ENCODE measurements at places on chromosomes 1 and 21. TPM values are rescaled to one million over a fixed set of nuclear protein-coding genes. Genes with fewer than 3 reads are reported as not detected.

GRCh38 chr1:26280333-26281042, 602 bp downstream of the SH3BGRL3 start:
- peak overlapping the region; percentile 94 for H3K27ac ChIP-seq
- H3K36me3 ChIP-seq = peaks cover 63% of the 10 kb centered on the region
- no peaks in the 10 kb centered on the region for H3K27me3 ChIP-seq
- H3K4me3 ChIP-seq = peak overlapping the region; percentile 73
- DNase-seq = no peak

The BTBD19 gene
- 3.2 TPM for total RNA-seq

GRCh38 chr1:196723325-196724185, 51.1 kb upstream of the CFHR3 start:
- no peaks in the 10 kb centered on the region for H3K27me3 ChIP-seq
- no peak overlapping the region for H3K4me3 ChIP-seq
- H3K4me1 ChIP-seq = no peaks in the 10 kb centered on the region
- no peaks in the 10 kb centered on the region for H3K36me3 ChIP-seq

DNA sequence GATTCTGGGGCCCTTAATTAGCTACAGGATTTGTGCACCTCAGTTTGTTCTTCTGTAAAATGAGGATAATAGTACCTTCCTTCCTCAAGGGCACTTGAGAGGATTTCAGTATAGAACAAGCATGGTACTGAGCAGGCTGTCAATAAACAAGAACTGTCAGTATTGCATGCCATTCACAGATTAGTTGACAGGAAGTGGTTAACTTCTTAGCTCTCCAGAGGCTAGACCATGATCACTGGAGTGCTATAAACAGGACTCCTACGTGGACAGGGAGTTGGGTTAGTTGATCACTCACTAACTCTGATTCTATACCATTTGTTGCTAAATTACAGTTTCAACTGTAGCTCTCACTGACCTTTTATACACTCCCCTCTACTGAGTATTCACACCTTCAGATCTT, 126.2 kb upstream of the DAB1 start:
- no peaks in the 10 kb centered on the region for H3K4me1 ChIP-seq
- H3K4me3 ChIP-seq = no peak overlapping the region
- no peaks in the 10 kb centered on the region for H3K27me3 ChIP-seq
- no peak overlapping the region for H3K27ac ChIP-seq
- no peak for DNase-seq

DNA sequence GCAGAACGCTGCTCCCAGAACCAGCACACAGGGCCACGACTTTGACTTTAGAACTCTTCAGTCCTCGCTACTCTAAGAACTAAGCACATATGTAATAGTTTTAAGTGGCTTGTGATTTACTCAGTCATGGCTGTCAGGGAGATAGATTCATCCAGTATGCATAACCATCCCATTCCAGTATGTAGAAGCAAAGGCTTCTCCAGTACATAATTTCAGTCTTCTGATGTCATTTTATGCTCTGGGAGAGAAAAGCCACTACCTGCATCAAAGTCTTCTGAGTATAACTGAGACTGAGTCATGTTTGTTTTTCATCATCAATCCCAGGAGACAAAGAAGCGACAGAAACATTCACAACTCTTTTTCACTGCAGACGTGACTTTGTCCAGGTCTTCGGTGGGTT, 885.7 kb downstream of the PLA2G4A start:
- H3K4me3 ChIP-seq = no peak overlapping the region
- H3K27me3 ChIP-seq = no peaks in the 10 kb centered on the region
- H3K36me3 ChIP-seq = no peaks in the 10 kb centered on the region
- H3K27ac ChIP-seq = no peak overlapping the region

The SF3B4 gene
- 11.2 TPM for total RNA-seq

GRCh38 chr1:21290546-21290944, 282 bp upstream of the ECE1 start:
- H3K4me1 ChIP-seq = peaks cover 29% of the 10 kb centered on the region
- H3K27ac ChIP-seq = no peak overlapping the region
- no peaks in the 10 kb centered on the region for H3K36me3 ChIP-seq
- H3K27me3 ChIP-seq = no peaks in the 10 kb centered on the region
- H3K4me3 ChIP-seq = peak overlapping the region; percentile 45

DNA sequence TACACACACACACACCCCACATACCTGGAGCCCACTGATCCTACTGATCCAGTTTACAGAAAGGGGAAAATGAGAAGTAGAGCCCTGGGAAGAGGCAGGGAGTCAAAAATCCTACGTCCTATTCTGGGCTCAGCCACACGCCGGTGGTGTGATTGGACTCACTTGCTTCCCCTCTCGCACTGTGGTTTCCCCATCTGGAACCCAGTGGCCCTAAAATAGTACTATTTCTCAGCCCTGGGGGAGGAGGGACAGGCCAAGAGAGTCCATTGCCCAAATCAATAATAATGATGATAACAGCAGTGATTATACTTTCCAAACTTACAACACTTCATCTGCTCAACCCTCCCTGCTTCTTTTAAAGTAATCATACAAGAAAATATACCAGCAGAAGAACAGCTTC, 2.9 kb upstream of the PIGR start:
- H3K4me1 ChIP-seq = peaks cover 3% of the 10 kb centered on the region
- no peak for DNase-seq
- H3K27me3 ChIP-seq = no peaks in the 10 kb centered on the region
- no peak overlapping the region for H3K4me3 ChIP-seq
- H3K36me3 ChIP-seq = no peaks in the 10 kb centered on the region
- H3K27ac ChIP-seq = no peak overlapping the region

DNA sequence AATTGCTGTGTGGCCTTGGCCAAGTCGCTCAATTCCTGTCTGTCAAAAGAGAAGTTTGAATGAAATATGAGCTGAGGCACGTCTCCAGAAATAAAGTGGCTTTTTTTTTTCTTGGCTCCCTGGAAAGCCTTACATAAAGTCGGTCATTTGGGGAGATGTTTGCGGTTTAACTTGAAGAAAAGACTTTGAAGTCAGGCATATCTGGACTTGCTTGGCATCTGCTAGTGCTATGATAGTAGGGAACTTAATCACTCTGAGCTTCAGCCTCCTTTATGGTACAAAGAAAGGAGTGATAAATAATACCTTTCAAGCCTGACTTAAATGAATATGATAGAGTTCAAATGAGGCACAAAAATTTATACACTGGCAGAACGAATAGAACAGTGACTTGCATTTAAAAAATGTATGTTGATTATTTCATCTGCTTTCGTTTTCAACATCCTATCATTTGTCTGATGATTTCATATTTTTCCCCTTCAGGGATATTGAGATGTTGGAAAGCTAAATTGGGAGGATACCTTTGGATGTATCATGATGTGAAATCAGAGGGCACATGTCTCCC, 60.2 kb downstream of the FASLG start:
- no peak overlapping the region for H3K27ac ChIP-seq
- H3K4me1 ChIP-seq = no peaks in the 10 kb centered on the region
- no peak for DNase-seq
- H3K36me3 ChIP-seq = no peaks in the 10 kb centered on the region
- no peaks in the 10 kb centered on the region for H3K27me3 ChIP-seq

The LAX1 gene
- total RNA-seq = 0.11 TPM

GRCh38 chr21:27816301-27816700, 849.4 kb upstream of the ADAMTS5 start:
- no peaks in the 10 kb centered on the region for H3K4me1 ChIP-seq
- H3K27ac ChIP-seq = no peak overlapping the region
- H3K36me3 ChIP-seq = no peaks in the 10 kb centered on the region
- no peaks in the 10 kb centered on the region for H3K27me3 ChIP-seq
- no peak for DNase-seq

- no peak overlapping the region for H3K4me3 ChIP-seq
- no peak overlapping the region for H3K27ac ChIP-seq
- H3K36me3 ChIP-seq = no peaks in the 10 kb centered on the region
- H3K4me1 ChIP-seq = peaks cover 28% of the 10 kb centered on the region
- DNase-seq = peak; percentile 85
These were observed 38.2 kb downstream of the MATN1 start for GRCh38 chr1:30684881-30685795.

- H3K36me3 ChIP-seq = no peaks in the 10 kb centered on the region
- peak overlapping the region; percentile 47 for H3K27ac ChIP-seq
- peaks cover 14% of the 10 kb centered on the region for H3K4me1 ChIP-seq
- H3K27me3 ChIP-seq = no peaks in the 10 kb centered on the region
These were observed 18.5 kb downstream of the WLS start for GRCh38 chr1:68213843-68214242.

The RGS4 gene
- total RNA-seq = 148 TPM

The TMPRSS2 gene
- total RNA-seq = 0.88 TPM

GRCh38 chr1:236904892-236905741, 99.1 kb downstream of the MT1HL1 start:
- H3K36me3 ChIP-seq = peaks cover 16% of the 10 kb centered on the region
- no peak for DNase-seq
- H3K4me1 ChIP-seq = no peaks in the 10 kb centered on the region
- no peak overlapping the region for H3K27ac ChIP-seq
- no peaks in the 10 kb centered on the region for H3K27me3 ChIP-seq

The GJA9 gene
- not detected for total RNA-seq

The S100A1 gene
- 3.7 TPM for total RNA-seq

The NPR1 gene
- 1.7 TPM for total RNA-seq

The AQP10 gene
- total RNA-seq = not detected

The OR2L2 gene
- 0.39 TPM for total RNA-seq

- peaks cover 14% of the 10 kb centered on the region for H3K4me1 ChIP-seq
- no peaks in the 10 kb centered on the region for H3K36me3 ChIP-seq
- H3K27ac ChIP-seq = peak overlapping the region; percentile 80
These were observed 15.6 kb upstream of the SLC45A1 start for GRCh38 chr1:8302081-8302956.

The LCE3E gene
- total RNA-seq = not detected

- H3K4me1 ChIP-seq = peaks cover 43% of the 10 kb centered on the region
- no peak overlapping the region for H3K4me3 ChIP-seq
- no peaks in the 10 kb centered on the region for H3K27me3 ChIP-seq
- DNase-seq = no peak
- H3K27ac ChIP-seq = peak overlapping the region; percentile 67
These were observed 17.0 kb upstream of the GPR37L1 start for GRCh38 chr1:202105571-202106339.

GRCh38 chr1:29032841-29033240, 90.9 kb downstream of the TMEM200B start:
- H3K27ac ChIP-seq = no peak overlapping the region
- no peak for DNase-seq
- H3K36me3 ChIP-seq = peaks cover 13% of the 10 kb centered on the region
- H3K27me3 ChIP-seq = no peaks in the 10 kb centered on the region
- no peaks in the 10 kb centered on the region for H3K4me1 ChIP-seq
- H3K4me3 ChIP-seq = no peak overlapping the region

- H3K36me3 ChIP-seq = no peaks in the 10 kb centered on the region
- DNase-seq = no peak
- H3K27ac ChIP-seq = no peak overlapping the region
These were observed 123.6 kb upstream of the JUN start for GRCh38 chr1:58907398-58907797.

The KCNJ15 gene
- 1.9 TPM for total RNA-seq

GRCh38 chr1:46133181-46133658, 791 bp upstream of the PIK3R3 start:
- peak overlapping the region; percentile 90 for H3K4me3 ChIP-seq
- DNase-seq = no peak

- no peaks in the 10 kb centered on the region for H3K4me1 ChIP-seq
- H3K27ac ChIP-seq = no peak overlapping the region
- H3K4me3 ChIP-seq = no peak overlapping the region
- no peaks in the 10 kb centered on the region for H3K36me3 ChIP-seq
- H3K27me3 ChIP-seq = no peaks in the 10 kb centered on the region
- DNase-seq = no peak
These were observed 137.6 kb downstream of the CLIC6 start for GRCh38 chr21:34806423-34806822.

- no peaks in the 10 kb centered on the region for H3K27me3 ChIP-seq
- DNase-seq = peak; percentile 25
- H3K27ac ChIP-seq = peak overlapping the region; percentile 81
- H3K4me1 ChIP-seq = peaks cover 10% of the 10 kb centered on the region
- no peak overlapping the region for H3K4me3 ChIP-seq
These were observed 58.9 kb downstream of the WLS start for GRCh38 chr1:68173283-68173935.

DNA sequence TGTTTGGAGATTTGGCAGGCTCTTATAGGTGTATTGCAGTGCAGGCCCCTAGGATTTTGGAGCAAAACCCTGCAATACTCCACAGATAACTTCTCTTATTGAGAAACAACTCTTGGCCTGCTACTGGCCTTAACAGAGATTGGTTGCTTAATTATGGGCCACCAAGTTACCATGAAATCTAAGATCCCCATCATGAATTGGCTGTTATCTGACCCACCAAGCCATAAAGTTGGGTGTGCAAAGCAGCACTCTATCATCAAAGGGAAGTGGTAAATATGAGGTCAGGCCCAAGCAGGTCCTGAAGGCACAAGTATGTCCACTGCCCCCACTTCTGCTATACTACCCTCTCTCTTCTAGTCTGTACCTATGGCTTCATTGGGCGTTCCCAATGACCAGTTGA, 130.0 kb upstream of the TNFSF4 start:
- no peak overlapping the region for H3K27ac ChIP-seq
- H3K36me3 ChIP-seq = no peaks in the 10 kb centered on the region
- H3K27me3 ChIP-seq = no peaks in the 10 kb centered on the region
- no peaks in the 10 kb centered on the region for H3K4me1 ChIP-seq
- no peak overlapping the region for H3K4me3 ChIP-seq

DNA sequence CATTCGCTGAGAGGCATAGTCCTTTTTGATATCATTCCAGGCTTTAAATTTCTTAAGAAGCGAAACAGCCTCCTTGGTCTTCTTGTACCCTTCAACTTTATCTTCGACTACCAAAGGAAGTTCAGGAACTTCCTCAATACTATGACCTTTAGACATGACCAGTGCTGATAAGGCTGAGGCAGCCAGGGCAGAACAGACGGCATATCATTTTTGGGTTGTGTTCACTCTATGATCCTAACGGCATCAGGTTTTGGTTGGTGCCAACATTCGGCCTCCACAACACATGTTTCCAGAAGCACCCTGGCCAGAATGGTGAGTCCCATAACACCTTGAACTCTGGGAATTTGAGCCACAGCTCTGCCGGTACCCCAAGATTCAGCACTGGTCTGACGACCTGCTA, 31.4 kb upstream of the MYOC start:
- no peak overlapping the region for H3K27ac ChIP-seq
- no peaks in the 10 kb centered on the region for H3K4me1 ChIP-seq
- no peaks in the 10 kb centered on the region for H3K27me3 ChIP-seq
- no peak for DNase-seq
- H3K36me3 ChIP-seq = no peaks in the 10 kb centered on the region
- H3K4me3 ChIP-seq = no peak overlapping the region

DNA sequence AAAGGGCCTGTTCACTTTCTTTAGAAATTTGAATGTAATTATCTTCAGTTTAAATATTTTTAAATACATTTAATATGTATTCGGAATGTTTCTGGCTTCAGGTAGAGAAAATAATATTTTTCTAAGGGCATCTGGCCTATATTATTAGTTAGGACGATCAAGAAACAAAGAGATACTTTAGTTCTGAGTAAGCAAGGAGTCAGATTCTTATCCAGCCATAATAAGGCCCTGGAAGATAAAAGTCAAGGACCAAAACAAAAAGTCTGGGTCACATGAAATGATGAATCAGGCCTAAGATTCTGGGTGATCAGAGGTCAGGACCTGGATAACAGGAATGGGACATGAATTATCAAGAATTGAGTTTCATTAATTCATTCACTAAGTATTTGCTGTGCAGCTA, 6.3 kb downstream of the PHC2 start:
- no peak for DNase-seq
- H3K36me3 ChIP-seq = no peaks in the 10 kb centered on the region
- H3K27me3 ChIP-seq = peaks cover 8% of the 10 kb centered on the region
- no peak overlapping the region for H3K27ac ChIP-seq
- H3K4me3 ChIP-seq = no peak overlapping the region
- no peaks in the 10 kb centered on the region for H3K4me1 ChIP-seq

- DNase-seq = no peak
- no peak overlapping the region for H3K27ac ChIP-seq
- H3K36me3 ChIP-seq = no peaks in the 10 kb centered on the region
- H3K4me3 ChIP-seq = no peak overlapping the region
- H3K4me1 ChIP-seq = peaks cover 29% of the 10 kb centered on the region
These were observed 247.4 kb downstream of the RHOU start for GRCh38 chr1:228982637-228983036.
